Iris pigment epithelial cell (primary cell): ENCODE measurements at places on chromosomes 2 and 18.

DNA sequence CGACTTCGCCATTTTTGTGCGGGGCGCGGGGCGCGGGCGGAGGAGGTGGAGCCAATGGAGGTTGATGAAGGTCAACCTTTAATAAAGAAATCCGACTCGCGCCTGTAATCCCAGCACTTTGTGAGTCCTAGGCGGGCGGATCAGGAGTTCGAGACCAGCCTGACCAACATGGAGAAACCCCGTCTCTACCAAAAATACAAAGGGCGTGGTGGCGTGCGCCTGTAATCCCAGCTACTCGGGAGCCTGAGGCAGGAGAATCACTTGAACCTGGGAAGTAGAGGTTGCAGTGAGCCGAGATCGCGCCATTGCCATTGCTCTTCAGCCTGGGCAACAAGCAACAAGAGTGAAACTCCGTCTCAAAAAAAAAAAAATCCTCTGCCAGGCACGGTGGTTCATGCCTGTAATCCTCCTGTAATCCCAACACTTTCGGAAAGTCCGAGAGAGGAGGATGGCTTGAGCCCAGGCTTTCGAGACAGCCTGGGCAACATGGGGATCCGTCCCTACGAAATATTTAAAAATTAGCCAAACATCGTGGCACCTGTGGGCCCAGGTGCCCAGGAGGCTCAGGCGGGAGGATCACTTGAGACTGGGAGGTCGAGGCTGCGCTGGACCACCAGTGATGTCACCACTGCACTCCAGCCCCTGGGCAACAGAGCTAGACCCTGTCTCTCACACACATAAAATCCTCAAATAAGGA, 493 bp upstream of the PREB start:
- no peak for DNase-seq

DNA sequence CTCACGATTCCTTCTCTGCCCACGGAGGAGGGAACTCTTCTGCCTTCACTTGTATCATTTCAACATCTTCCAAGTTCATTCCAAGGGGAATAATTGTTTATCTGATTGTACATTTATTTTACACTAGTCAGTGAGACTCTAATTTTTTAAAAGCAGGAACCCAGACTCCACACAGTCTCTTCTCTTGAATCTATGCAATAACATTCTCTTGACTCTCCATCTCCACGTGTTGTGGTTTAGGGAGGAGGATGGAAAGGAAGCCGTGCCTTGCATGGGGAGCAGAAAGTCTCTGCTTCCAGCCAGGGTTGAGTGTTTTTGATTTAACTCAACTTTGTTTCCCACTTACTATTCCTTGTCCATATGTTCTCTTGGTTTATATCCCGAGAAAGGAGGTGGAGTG, 131.1 kb upstream of the RIOK3 start:
- no peak for DNase-seq

DNA sequence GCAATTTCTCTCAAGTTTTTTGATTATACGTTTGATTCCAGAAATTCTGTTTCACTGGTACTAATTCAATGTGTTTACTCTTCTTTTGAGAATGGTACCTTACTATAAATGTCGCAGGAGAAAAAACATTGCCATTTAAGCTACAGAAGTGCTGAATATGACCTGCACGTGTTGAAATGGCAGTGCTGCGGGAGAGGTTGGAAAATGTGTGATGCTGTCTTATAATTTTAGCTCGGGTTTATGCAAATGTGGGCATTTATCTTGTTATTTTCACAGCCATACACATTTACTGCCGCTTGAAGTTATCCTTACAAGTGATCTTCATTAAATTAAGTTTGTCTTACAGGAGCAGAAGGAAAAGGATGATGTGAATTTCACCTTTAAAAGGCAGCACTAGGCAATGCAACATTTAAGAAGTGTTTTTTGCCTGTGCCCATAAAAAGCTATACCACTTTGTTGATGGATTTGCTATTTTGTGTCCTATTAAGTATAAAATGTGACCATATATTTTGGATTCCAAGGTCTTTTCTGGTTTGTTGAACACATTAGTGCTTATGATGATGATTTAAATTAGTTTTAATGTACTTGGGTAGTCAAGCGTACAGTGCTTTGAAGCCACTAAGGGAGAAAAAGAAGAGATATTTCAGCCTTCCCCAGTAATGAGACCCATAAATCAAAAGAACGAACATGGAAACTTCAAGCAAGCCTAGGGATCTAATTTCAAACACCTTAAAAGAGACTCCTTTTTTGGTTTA, 112.1 kb downstream of the LTBP1 start:
- DNase-seq: no peak

DNA sequence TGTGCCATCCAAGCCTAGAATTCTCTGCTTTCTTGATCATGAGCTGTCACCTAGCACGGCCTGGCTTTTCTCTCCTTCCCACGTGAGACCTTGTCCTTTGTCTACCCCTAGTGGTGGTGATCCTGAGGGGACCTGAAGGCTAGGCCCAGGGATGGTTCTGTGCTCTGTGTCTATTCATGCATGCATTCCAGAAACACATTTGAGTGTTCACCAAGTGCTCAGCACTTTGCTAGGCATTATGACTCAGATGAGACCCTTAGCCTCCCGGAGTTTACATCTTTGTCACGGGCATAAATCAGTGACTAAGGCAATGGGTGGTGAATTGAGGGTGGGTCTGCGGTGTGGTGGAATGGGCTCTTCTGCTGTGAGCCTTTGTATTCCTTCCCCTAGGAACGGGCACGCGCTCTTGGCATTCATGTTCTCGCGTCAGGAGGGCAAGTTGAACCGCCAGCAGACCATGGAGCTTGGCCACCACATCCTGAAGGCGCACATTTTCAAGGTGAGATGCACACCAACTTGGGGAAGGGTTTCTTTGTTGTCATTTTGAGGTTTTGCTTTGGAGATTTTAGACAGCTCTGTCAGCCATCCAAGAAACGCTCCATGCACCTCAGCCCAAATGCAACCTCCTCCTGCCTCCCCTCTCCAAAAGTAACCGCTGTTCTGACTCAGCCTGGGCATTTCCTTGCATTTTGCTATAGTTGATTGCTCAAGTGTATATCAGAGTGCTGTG, 100.9 kb downstream of the WDSUB1 start:
- DNase-seq: peak; percentile 62

DNA sequence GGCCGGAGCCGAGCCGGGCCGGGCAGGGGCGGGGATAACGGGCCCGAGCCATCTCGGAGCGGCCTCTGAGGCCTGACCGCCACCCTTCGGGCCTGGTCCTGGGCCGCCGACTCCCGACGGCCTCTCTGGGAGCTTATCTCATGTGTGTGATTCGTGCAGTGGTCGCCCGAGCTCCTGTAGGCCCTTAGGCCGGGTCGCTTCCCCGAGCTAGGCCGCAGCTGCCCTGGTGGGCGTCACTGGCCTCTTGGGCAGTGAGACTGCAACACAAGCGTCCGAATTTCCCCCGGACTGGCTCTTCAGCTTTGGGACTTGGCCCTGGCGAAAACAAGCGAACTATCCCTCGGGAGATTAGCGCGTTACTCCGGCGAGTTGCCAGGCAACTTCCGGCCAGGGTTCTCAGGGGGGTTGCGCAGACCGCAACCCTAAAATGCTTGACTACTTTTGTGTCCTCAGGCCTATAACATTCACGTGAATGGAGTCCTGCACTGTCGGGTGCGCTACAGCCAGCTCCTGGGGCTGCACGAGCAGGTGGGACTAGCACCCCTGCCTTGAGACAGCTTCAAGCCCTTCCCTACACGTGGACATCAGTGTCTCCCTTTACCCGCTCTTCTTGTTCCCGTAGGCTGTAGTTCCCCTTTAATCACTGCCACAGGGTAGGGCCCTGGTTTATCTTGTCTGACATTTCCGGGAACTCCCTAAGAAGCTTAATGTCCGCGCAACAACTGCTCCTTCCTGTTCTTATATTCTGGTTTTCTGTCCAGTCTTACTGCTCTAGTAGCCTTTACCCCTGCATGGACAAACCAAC, 602 bp downstream of the SNX17 start:
- peak; percentile 75 for DNase-seq
